ENCODE measurements at places on chromosomes 6 and 20.

GRCh38 chr6:83509441-83509840, 2.9 kb upstream of the PRSS35 start:
- DNase-seq, result no peak

GRCh38 chr20:57709823-57710799, at the start of gene PMEPA1:
Gene PMEPA1 (minus strand): TSS chr20:57710015. CDS start chr20:57709582, 433 bp downstream.
- peak; percentile 95 for DNase-seq

GRCh38 chr6:31366693-31367470, 9.9 kb upstream of the HLA-B start:
- peak; percentile 96 for DNase-seq

DNA sequence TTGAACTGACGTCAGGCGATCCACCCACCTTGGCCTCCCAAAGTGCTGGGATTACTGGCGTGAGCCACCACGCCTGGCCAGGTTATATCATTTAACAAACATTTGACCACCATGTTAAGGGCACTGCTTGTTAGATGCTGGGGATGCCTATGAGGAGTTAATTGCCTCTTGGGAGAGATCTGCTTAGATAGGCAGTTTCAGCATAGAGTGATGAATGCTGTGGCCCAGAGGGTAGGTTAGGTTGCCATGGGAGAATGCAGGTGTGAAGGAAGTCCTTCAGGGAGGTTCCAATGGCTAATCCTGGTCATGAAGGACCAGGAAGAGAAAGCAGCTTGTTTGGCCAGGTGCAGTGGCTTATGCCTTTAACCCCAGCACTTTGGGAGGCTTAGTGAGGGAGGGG, 17.0 kb downstream of the PHF20 start:
- no peak for DNase-seq

GRCh38 chr6:74971633-74972032, 234.2 kb downstream of the COL12A1 start:
- DNase-seq, result no peak

GRCh38 chr6:165864925-165865324, 201.9 kb upstream of the PDE10A start:
- DNase-seq, result no peak

GRCh38 chr20:5626603-5627002, 123.6 kb upstream of the SHLD1 start:
- DNase-seq, result no peak

GRCh38 chr6:119278625-119279024, 70.9 kb downstream of the MAN1A1 start:
- DNase-seq, result no peak

- no peak for DNase-seq
These were observed 65.2 kb upstream of the LOC128125822 start for GRCh38 chr6:63507096-63507495.

- no peak for DNase-seq
These were observed 23.6 kb downstream of the GMDS start for GRCh38 chr6:2221726-2222274.

GRCh38 chr20:12036142-12036541, 118.4 kb downstream of the BTBD3 start:
- no peak for DNase-seq

Measured in WERI-Rb-1 (cell line).